ENCODE measurements at places on chromosomes 4 and X. TPM values are rescaled to one million over a fixed set of nuclear protein-coding genes. Genes with fewer than 3 reads are reported as not detected.
A peak's percentile ranks its signal among the peaks of the same experiment; 100 is the strongest.

Gene PPARGC1A
- polyA plus RNA-seq = 23.3 TPM

Gene SLC6A14
- 0.13 TPM for polyA plus RNA-seq

Gene RAPGEF2
- 48.5 TPM for polyA plus RNA-seq

Gene CHIC1
- polyA plus RNA-seq = 12.8 TPM

Gene CT45A3
- not detected for polyA plus RNA-seq

Gene GAGE12J
- not detected for polyA plus RNA-seq

- DNase-seq = no peak
Measured at GRCh38 chrX:16067886-16068515, 55.4 kb upstream of the GRPR start.

GRCh38 chrX:35098419-35098818 is 155.8 kb downstream of the FAM47B start:
- DNase-seq = no peak

- no peak for DNase-seq
Measured at GRCh38 chrX:124341396-124342132, 4.8 kb upstream of the SH2D1A start.

DNA sequence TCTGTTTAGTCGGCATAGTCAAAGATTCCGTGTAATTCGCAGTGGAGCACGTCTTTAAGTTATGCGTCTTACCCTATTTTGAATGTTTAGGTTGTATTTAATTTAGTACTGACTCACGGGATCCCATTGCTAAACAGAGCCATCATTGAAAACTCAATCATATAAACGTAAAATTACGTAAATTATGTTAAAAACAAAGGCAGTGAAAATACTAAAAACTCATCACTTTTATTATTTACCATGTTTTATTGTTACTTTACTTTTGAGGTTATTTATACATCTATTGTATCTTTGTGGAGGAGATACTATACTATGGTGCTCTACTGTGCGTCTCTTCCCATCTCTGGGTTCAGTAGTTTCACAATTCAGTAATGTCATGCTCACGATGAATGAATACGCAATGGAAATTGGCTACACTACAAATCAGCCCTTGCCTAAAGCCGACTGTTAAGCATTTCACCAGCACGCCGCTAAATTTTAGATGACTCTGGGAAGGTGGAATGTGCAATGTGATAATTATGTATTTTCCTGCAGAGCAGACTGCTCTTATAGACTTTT is 944 bp downstream of the FUNDC2 start:
- no peak for DNase-seq

GRCh38 chr4:80266253-80266901 is at the start of gene FGF5:
Gene FGF5 (plus strand): TSS chr4:80266664. CDS start chr4:80266825, 161 bp downstream.
- peak; percentile 28 for DNase-seq

DNA sequence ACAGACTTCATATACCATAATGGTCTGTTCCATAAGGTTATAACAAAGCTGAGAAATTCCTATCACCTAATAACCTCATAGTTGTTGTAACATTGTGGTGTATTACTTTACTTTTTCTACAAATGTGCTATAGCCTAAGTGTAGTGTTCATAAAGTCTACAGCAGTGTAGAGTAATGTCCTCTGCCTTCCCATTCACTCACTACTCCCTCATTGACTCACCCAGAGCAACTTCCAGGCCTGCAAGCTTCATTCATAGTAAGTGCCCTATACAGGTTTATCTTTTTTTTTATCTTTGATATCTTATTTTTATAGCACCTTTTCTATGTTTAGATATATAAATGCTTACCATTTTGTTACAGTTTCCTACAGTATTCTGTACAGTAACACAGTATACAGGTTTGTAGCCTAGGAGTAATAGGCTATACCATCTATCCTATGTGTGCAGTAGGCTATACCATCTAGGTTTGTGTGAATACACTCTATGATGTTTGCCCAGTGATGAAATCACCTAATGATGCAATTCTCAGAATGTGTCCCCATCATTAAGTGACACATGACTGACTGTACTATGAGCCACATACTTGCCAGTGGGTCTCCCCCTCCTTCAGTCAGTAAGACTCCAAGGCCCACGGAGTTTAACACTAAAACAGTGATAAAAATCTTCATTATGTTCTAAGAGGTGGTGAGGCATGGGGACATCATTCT is 299.9 kb downstream of the UNC5C start:
- DNase-seq = no peak

- no peak for DNase-seq
Measured at GRCh38 chrX:2696698-2697215, 5.7 kb downstream of the CD99 start.

DNA sequence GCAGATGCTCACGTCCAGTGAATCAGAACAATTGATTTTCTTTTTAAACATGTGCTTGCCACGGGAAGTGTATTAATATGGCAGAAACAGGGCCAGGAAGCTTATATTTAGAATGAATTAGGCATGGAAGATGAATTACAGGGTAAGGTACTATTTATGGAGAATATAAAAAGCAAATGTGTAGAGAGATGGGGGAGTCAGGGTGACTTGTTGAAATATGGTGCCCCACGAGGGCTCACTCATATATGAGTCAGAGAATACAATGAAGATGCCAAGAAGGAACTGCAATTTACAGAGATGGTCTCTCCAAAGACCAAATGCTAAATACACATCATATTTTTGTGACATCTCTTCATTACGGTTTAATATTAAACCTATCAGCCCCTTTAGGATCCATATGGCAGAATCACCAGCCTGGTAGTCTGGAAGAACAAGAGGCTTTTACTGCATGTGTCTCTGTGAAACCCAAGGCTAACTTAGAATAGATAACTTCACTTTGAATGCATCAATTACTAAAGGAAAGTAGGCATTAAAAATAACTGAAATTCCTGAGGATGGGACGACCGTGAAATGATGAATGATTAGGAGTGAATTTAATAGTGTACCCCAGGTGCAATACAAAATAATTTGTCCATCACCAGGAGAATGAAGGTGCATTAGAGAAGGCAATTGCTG is 385.3 kb downstream of the ARHGAP24 start:
- no peak for DNase-seq

- DNase-seq = peak; percentile 57
Measured at GRCh38 chr4:57191523-57192034, 81.4 kb upstream of the IGFBP7 start.

DNA sequence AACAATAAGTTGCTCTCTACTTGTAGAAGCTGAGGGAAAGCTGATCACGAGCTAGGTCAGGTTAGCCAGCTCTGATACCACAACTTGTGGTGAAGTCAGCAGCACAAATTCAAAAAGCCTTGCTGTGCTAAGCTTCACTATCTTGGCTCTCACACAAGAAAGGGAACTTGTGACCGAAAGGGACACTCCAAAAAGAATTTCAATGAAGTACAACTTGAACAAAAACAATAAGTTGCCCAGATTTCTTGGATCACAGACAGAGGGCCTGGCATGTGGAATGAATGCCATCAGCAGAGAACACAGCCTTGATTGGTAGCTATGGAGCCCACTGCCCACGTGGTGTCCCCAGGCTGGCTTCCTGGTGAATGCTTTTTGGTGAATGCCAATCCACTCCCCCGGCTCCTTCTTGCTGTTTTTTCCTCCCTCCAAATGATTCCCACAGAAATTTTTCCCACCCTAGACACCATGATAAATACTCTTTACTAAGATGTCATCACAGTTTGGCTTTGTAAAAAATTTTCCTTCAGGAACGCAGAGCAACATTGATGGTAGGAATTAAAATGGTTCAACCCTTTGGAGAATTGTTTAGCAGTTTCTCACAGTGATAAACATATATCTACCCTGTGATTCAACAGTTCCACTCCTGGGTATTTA is 82.6 kb downstream of the ANXA3 start:
- no peak for DNase-seq

DNA sequence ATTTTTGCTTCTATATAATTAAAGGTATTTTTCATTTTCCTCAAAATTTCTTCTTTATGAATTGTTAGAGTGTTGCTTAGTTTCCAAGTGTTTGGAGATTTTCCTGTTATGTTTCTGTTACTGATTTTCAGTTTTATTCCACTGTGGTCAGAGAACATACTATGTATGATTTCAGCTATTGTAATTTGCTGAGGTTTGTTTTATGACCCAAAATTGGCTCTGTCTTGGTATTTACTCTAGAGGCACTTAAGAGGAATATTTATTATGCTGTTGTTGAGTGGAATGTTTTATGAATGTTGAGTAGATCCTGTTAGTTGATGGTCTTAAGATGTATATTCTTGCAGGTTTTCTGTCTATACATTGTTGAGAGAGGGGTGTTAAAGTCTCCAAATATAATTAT is 263.5 kb downstream of the PABPC4L start:
- DNase-seq = no peak

- no peak for DNase-seq
Measured at GRCh38 chr4:39963656-39964055, 14.1 kb downstream of the PDS5A start.

- no peak for DNase-seq
Measured at GRCh38 chrX:153625271-153626024, 21.6 kb upstream of the DUSP9 start.

DNA sequence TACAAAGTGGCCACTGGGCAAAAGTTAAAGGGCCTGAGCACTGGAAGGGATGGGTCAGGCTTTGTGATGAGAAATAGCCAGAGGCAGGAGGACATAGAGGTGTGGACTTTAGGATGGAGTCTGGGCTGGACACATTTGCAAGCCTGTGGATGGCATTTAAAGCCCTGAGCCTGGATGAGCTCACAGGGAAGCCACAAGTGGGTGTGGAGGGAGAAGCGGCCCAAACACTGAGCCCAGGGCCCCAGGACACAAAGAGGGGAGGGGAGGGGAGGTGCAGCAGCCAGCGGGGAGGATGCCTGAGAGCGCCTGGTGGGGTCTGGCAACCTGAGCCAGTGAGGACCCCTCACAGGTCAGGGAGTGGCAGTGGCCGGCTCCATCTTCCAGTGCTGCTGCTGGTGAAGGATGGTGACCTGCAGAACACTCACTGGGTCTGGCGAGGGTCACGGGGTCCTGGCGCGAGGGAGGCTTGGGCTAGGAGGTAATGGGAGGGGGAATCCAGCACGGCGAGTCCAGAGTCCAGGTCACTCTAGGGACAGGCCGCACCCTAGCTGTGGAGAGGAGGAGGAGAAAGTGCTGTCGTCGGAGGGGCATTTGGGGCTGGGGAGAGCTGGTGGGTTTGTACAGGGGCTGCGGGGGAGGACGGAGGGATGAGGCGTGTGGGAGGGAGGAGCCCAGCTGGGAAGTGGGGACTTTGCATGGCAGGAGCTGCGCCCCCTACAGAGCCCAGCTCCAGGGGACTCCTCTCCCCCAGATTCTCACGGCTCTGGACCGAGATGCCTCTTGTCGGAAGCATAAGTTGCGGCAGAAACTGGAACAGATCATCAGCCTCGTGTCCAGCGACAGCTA is 7.0 kb downstream of the LAGE3 start:
- no peak for DNase-seq

DNA sequence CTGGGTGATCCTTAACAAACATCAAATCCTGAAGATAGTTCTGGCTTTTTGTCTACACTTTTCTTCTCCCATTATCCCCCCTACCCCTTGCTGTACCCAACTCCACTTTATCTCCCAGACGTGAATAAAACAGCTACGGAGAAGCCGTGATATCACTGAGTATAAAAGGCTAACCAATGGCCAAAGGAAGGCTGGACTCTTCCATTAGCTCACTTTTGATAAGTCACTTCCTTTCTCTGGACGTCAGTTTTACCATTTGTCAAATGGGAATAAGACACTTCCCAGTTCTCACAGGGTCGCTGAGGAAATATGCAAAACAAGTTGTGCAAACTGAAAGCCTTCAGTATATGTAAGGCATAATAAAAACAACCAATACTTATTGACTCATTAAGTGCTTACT is 38.6 kb upstream of the EDA2R start:
- no peak for DNase-seq

GRCh38 chr4:100075486-100076270 is 114.6 kb downstream of the DDIT4L start:
- no peak for DNase-seq

DNA sequence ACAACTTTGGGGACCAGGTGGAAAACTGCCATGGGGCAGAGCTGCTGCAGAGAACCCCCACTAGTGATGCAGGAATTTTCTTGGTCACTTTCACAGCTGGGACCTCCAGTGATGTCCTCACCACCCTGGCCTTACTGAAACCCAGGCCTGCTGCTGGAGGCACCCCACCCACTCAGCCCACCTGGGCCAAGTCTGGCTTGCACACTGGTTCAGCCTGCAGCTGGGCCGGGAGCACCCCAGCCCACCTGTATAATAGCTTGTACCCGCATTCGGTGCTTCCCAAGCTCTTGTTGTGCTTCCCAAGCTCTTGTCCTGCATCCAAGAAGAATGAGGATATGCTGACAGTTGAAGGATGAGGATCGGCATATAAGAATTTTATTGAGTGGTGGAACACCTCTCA is 86.4 kb upstream of the ZMAT1 start:
- DNase-seq = no peak

GRCh38 chr4:90996813-90997212 is 869.6 kb downstream of the CCSER1 start:
- DNase-seq = no peak

DNA sequence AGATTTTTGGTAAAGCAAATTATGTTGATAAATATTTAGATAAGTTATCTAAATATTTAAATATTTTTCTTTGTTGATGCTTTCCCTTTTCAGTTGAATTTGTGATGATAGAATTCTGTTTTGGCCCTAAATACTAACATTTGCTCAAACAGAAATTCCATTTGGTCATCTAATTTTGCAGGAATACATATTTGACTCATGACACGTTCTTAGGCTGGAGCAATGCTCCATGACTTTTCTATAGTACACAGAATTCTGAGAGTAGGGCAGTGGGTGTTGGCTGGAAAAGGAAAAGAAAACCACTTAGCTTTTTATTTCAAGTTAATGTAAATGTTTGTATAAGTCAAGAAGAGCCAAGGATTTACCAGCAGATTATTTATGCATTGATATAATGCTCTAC is 58.6 kb upstream of the GK2 start:
- no peak for DNase-seq

- no peak for DNase-seq
Measured at GRCh38 chrX:95884186-95884585, 800.5 kb upstream of the DIAPH2 start.

GRCh38 chr4:7571701-7572100 is 137.0 kb upstream of the PSAPL1 start:
- no peak for DNase-seq

- no peak for DNase-seq
Measured at GRCh38 chr4:120682981-120683380, 239.5 kb downstream of the PRDM5 start.

DNA sequence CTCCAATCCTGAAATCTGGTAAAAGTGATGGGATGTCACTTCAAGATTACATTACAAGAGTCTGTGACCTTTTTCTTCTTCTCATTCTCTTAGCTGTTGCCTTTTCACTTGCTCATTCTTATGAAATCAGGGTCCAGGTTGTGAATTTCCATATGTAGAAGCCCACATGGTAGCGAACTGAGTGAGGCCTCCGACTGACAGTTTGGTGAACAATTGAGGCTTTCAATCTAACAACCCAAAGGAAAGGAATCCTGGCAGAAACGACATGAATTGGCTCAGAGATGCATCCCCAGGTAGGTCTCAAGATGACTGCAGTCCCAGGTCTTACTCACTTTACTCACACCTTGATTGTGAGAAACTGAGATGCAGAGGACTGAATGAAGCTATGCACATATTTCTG is 203.4 kb upstream of the FAT4 start:
- DNase-seq = no peak

All from renal cortex interstitium (tissue), 15 donors.